Activated CD4-positive, alpha-beta T cell treated with anti-CD3 and anti-CD28 coated beads, Interleukin-10, Interleukin-2, amounts not matched to agents 100 ng/mL and 50 ng/mL, durations not matched to agents 16 hours and 8 hours (primary cell): ENCODE measurements at places on chromosomes 2 and 18.
A peak's percentile ranks its signal among the peaks of the same experiment; 100 is the strongest.

- no peak for DNase-seq
Observed at GRCh38 chr2:111244864-111245263, 124.2 kb downstream of the BCL2L11 start.

GRCh38 chr2:165499131-165499530 lies 29.6 kb downstream of the CSRNP3 start:
- DNase-seq, result no peak

DNA sequence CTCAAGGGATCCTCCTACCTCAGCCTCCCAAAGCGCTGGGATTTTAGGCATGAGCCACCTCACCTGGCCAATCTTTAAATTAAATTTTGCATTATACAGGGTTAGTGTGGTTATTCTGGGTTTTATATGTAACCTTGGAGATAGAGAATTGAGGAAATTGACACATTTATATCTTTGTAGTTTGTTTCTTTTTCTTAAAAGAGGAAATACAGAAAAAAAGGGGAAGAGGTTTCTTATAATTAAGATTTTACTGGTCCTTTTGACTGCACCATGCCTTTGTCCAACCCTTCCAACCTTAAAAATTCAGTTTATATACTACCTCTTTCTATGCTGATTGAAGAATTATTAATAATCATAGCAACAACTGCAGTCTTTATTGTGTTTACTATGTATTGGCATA lies 210.1 kb upstream of the STON1 start:
- DNase-seq, result no peak

- peak; percentile 63 for DNase-seq
Observed at GRCh38 chr2:108629417-108629816, 89.9 kb upstream of the RANBP2 start.

DNA sequence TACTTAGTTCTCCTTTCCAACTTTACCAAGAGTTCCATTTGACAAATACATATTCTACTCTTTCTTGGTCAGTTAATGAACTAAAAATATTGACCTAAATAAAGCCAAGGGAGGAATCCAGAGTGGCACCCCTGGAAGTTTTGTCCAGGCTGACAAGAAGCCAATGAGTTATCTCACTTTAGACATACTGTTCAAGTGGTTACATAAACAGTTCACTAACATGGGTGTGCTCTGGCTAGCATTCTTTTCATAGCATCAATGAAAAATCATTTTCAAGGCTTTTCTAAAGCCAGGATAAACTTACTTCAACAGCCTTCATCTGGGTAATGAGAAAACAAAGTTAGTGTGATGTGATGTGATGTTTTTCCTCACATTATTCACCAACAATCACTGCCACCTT lies 649.4 kb downstream of the TDRD15 start:
- no peak for DNase-seq

- no peak for DNase-seq
Observed at GRCh38 chr18:76414936-76415621, 80.0 kb downstream of the ZNF516 start.

DNA sequence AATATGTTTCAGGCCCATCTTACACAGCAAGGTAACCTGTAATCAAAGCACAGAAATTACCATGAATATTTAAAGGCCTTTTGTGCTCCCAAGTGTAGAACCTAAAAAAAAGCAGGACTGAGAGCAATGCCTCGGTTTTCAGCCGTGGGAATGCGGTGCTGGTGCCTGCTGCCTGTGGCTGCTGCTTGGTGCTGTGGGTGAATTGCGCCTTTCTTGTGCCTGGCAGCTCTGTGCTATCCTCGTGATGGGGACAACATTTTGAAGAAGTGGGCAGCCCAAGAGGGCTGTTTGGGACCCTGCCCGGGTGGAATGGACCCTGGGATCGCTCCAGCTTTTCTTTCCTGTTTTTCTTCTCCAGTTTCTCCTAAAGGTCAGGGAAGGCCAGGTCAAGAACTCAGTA lies 91.2 kb downstream of the ASAP2 start:
- DNase-seq, result no peak

GRCh38 chr2:43791035-43791765 lies 17.4 kb downstream of the DYNC2LI1 start:
- DNase-seq, result no peak

DNA sequence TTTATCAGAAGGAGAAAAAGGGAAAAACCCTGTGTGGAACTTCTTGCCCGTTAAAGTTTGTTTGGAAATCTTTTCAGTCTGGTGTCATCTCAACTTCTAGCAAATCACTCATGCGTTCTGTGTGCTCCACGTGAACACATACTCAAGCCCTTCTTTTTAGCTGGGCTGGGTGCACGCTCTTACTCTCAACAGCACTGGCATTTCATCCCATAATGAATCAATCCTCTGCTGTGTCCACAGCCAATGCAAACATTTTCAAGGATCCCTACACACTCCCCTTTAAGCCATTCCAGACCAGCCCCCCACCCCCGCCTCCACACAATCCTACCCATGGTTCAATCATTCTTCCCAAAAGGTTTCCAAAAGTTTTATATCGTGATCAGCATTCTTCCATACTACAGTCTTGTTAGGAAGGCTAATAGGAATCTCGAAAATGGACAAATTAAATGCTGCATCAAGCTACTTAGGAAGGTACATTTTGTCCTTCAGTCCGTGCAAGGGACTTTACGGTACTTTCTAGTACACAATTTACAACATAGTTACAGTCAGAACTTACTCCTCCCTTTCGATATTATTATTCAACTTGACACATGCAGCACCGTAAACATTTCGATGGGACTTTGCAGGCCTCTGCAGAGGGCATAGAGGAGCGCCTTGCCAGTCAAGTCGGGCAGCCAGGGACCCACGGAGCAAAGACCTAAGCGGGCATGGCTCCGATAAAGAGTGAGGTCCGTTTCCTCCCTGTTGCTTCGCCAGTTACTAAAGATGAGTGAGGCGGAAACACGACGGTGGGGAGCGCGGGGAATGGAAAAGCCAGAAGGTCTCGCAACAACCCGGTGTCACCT lies 1.4 kb downstream of the PTGR3 start:
- DNase-seq, result peak; percentile 83

- DNase-seq, result peak; percentile 26
Observed at GRCh38 chr2:136000502-136000901, 15.1 kb upstream of the DARS1 start.

- DNase-seq, result no peak
Observed at GRCh38 chr18:79560042-79560860, 119.4 kb upstream of the CTDP1 start.

- DNase-seq, result no peak
Observed at GRCh38 chr2:25936889-25937545, 45.3 kb downstream of the KIF3C start.

GRCh38 chr18:7000484-7001096 lies 117.0 kb downstream of the LAMA1 start:
- peak; percentile 1 for DNase-seq

- no peak for DNase-seq
Observed at GRCh38 chr18:48351216-48352050, 57.8 kb downstream of the ZBTB7C start.
